ENCODE measurements at places on chromosomes 7 and 10. TPM values are rescaled to one million over a fixed set of nuclear protein-coding genes. Genes with fewer than 3 reads are reported as not detected.

UNCX gene
- not detected for total RNA-seq

HOXA3 gene
- total RNA-seq, result 4.7 TPM

CAV2 gene
- total RNA-seq, result 209 TPM

ITIH5 gene
- 0.05 TPM for total RNA-seq

DNAH11 gene
- 0.33 TPM for total RNA-seq

PGAM2 gene
- not detected for total RNA-seq

AEBP1 gene
- not detected for total RNA-seq

IL6 gene
- 0.59 TPM for total RNA-seq

KNDC1 gene
- total RNA-seq, result 0.74 TPM

PON1 gene
- 1.6 TPM for total RNA-seq

EPHB4 gene
- total RNA-seq, result 40.6 TPM

H2BK1 gene
- total RNA-seq, result not detected

TMEM178B gene
- 1.5 TPM for total RNA-seq

KCNH2 gene
- total RNA-seq, result 5.7 TPM

LRIT1 gene
- not detected for total RNA-seq

ZPBP gene
- total RNA-seq, result not detected

IDI2 gene
- total RNA-seq, result 0.09 TPM

PVRIG gene
- not detected for total RNA-seq

All from A549 treated with AZD2906 at 1 μM for 4 hours (cell line).